ENCODE measurements at places on chromosomes 12 and 14.

DNA sequence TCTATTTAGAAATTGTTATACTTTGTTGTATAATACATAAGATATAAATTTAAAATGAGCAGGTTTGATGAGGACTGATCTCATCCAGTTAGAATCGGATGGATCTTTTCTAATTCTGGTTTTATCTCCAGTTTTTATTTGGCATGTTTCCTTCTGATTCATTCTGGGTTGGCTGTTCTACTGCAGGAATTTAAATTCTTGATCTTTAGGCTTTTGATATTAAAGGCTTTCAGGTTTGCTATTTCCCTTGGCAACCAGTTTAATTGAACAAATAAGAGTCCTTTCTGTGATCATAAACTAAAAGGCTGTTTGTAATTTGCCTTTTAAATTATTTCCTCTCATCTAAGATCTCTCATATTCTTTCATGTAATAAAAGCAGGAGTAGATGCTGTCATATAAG, 83.4 kb downstream of the PDE6H start:
- no peak for DNase-seq

DNA sequence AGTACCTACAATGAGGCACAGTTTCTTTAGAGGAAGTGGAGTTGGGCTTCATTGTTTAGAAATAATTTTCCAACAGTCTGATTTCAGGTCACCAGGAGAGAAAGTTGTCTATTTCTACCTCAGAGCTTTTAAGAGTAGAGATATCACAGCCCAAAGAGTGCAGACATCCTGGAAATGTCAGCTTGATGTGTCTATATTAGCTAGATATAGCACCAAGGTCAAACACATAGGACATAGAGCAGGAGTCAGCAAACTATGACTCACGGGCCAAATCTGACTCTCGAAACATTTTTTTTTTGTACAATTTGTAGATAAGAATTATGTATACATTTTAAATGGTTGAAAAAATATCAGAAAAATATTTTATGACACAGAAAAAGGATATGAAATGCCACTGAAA, 53.7 kb downstream of the KCNC2 start:
- DNase-seq: no peak

DNA sequence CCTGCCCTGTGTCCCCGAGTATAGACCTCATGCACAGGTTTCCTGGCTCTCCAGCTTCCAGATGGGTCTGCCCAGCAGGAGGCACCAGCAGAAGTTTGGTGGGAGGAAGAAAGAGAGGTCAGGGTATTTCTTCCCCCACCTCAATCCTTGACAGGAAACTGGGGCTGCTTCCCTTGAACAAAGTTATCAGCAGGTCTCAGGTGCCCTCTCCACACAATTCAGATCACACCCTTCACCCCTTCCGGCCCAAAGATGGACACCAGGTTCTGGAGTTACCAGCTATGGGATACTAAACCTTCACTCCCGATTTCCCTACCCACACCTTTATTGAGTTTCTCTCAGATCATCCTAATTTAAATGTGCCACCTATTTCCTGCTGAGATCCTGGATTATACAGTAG, 1.2 kb downstream of the SART3 start:
- no peak for DNase-seq

DNA sequence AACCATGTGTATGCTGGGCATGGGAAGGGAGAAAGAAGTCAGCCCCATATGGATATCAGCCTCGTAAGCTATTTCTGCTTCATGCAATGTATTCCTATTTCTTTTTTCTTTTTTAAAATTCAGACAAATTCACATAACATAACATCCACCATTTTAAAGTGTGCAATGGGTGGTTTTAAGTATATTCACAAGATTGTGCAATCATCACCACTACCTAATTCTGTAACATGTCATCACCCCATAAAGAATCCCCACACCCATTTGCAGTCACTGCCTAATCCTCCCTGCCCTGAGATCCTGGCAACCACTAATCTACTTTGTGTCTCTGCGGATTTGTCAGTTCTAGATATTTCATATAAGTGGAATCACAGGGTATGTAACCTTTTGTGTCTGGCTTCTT, 9.5 kb downstream of the POMT2 start:
- no peak for DNase-seq

DNA sequence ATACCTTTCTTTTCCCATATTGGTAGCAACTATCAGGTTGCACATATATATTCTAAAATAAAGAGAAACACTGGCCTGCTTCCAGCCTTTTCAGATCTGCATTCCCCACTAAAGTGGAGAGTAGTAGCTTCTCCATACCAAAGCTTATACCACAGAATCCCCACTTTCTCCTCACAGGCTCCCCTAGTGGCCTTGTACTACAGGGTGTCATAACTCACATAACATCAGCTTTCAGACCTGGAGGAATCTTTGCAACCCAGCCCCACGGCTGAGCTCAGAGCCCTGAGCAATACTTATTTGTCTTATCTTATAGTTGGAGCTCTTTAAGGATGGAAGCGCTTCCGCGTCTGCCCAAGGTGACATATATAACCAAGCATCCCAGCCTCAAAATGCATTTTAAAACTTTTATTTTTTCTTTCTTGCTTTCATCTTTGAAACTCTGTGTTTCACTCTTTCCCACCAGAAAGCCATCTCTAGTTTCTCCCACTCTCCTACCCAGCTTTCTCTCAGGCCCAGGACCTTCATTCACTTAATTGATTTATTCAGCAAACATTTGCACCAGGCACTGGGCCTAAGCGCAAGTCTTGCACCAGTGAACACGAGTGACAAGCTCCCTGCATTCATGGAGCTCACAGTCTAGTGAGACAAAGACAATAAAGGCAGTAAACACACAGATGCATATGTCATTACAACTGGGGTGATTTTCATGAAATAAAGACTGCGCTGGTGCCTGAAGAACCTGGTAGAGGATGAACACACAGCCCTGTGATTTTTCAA, 254.7 kb downstream of the IPO8 start:
- no peak for DNase-seq

Data from lower lobe of right lung (tissue), 2 donors.